Nephron progenitor cell (in vitro differentiated cells): ENCODE measurements at places on chromosomes 11 and 22.

DNA sequence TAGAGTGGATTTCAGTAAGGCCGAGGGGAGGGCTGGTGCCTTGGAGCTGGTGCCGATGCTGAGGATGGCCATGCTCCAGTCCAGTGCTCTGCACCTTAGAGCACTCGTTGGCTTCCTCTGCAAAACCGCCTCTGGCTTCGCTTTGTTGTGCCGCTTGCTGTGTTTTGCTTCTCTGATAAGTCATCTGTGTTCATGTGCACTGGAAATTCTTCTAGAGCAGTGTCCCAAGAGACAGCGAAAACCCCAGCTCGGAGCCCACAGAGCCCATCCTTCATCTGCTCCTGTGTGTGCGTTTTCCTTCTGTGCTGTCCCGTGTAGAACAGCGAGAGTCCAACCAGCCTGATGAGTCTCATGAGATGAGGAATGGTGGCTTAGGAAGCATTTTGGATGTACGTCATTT lies 12.1 kb downstream of the FAM118A start:
- DNase-seq: no peak

GRCh38 chr11:123261345-123262106 lies 66.5 kb upstream of the CLMP start:
- peak; percentile 89 for DNase-seq

DNA sequence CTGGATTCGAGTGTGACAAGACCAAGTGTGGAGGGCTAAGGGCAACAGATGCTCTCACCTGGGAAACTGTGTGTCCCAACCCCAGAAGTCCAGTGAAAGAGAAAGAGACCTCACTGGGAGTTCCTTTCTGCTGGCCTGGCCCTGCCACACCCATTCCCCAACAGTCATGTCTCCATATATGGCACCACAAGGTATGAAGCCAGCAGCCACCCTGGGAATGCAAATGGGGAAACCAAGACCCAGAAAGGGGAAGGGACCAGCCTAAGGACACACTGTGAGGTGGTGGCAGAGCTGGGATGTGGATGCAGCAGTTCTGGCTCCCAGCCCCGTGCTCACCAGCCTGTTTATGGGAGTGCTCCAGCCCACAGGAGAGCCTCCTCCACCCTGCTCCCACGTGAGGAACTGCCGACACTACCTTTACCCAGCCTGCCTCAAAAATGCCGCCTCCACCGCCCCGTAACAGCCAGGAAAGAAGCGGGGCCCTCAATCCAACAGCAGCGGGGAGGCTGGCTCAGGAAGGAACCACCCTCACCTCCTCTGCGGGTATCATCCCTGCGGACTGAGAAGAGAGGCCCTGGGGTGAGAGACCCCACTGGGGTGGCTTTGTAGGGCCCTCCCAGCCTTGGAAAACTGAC lies 12.6 kb downstream of the LMO1 start:
- no peak for DNase-seq

- DNase-seq: peak; percentile 40
Observed at GRCh38 chr11:43923406-43924111, 18.9 kb upstream of the C11orf96 start.

GRCh38 chr22:19843107-19843856 lies 11.4 kb downstream of the GNB1L start:
- DNase-seq: no peak

DNA sequence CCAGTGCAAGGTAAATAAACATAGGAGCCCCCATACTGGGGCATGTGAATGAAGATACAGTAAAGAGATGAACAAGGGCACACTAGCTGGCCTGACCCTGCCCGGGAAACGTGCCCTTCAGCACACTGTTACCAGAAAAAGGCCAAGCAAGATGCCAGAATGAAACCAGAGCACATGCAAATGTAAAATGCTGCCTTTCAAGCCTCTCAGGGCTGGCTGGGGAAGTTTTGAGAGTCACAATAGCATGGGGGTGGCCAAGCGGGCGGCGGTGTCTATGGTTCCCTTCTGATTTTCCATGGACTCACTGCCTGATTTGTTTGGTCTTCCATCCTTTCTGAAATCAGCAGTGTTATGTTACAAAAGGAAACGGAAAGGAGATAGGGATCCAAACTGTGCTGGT lies 18.9 kb upstream of the SUSD2 start:
- DNase-seq: no peak

DNA sequence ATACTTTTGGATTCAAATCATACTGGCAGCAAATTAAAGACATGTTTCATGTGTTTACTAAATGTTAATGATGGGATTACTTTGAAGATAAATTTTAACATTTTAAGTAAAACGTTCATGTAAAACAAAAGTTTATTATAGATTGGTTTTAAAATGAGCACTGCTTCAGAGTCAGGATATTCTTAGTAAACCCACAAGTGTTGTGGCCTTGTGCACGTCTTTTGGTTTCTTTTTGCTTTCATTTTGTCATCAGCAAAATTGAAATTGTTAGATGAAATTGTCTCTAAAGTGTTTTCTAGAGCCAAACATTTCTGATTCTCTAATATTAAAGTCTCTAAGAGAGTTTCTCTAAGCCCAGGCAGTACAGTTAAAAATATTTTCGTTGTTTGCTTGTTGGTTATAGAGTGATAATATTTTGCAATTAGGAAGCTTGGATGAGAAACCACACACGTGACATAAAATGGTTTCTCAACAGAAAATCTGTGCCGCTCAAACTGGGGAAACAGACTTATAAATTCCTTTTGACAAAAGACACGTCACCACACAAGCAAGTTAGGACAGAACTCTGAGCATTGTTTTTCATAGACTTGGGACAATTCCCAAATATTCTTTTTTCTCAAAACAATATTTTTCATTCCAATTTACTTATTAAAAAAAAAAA lies 164.4 kb downstream of the TEAD1 start:
- DNase-seq: no peak

DNA sequence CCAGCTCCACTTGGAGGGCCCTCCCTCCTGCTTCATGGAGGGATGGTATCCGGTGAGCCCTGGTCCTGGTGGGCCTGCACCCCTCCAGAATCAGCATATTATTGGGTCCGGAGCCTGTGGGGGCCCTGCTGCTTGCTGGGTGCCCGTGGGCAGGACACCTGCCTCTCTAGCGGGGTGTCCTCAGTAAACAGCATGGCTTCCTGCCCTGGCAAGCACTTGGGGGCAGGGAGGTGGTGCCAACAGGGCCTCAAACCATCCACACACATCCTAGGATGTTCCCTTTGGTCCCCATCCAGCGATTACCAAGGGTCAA lies 108.3 kb downstream of the CTTN start:
- DNase-seq: no peak

- no peak for DNase-seq
Observed at GRCh38 chr11:60919320-60919719, 4.9 kb upstream of the TMEM132A start.

DNA sequence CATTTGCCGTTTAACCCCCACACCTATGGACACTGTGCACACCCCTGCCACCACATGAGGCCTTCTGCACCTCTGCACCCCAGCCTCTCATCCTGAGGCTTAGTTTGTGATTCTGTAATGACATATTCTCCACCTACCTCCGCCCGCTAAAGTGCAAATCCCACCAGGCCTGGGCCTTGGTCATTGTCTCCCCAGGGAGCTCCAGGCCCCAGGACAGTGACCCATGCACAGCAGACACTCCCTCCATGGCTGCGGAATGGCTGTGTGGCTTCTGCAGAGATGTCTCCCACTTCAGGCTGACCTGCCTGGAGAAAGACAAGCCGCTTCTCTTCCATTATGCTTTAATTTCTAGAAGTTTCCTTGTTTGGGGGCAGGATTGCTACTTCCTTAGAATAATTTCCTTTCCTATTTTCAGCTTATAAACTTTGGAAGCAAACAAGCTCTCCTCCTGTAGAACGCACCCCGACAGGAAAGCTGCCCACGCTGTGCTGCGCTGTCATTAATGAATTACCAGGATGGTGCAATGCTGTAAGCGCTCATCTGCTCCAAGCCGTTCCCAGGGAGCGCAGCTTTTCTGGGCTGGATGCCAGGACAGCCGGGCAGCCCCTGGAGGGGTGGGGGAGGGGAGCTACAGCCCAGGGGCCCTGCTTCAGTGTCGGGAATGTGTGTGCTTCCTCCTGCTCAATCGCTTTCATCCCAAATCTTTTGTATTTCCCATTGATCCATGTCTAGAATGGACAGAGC lies 618.0 kb downstream of the BRD1 start:
- no peak for DNase-seq

DNA sequence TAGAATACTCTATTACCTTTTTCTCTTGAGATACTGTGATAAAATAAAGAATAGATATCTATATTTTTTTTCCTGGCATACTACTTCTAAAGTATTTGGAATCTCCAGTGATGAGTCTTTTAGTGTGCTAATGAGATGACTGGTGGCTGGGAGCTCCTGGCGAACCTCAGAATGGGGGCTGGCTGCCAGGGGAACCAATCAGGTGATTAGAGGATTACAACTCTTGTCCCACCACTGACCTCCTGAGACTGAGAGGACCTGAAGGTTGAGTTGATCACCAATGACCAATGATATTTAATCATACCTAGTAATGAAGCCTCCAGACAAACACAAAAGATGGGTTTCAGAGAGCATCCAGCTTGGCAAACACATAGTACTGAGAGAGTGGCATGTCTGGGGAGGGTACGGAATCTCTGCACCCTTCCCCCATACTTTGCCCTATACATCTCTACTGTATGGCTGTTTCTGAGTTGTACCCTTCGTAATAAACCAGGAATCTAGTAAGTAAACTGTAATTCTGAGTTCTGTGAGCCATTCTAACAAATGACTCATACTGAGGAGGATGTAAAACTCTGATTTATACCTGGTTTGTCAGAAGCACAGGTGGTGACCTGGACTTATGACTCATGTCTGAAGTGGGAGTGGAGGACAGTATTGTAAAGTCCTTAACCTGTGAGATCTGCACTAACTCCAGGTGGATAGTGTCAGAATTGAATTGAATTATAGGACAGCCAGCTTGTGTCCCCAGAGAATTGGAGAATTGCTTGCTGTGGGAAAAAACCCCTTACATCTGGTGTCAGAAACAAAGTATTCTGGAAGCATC lies 325.3 kb upstream of the LRRC4C start:
- DNase-seq: no peak

- DNase-seq: no peak
Observed at GRCh38 chr11:69646493-69647389, 5.8 kb downstream of the CCND1 start.

- DNase-seq: no peak
Observed at GRCh38 chr11:84014539-84014938, 728.4 kb upstream of the CCDC90B start.

- no peak for DNase-seq
Observed at GRCh38 chr22:49102367-49102766, 725.3 kb downstream of the BRD1 start.

DNA sequence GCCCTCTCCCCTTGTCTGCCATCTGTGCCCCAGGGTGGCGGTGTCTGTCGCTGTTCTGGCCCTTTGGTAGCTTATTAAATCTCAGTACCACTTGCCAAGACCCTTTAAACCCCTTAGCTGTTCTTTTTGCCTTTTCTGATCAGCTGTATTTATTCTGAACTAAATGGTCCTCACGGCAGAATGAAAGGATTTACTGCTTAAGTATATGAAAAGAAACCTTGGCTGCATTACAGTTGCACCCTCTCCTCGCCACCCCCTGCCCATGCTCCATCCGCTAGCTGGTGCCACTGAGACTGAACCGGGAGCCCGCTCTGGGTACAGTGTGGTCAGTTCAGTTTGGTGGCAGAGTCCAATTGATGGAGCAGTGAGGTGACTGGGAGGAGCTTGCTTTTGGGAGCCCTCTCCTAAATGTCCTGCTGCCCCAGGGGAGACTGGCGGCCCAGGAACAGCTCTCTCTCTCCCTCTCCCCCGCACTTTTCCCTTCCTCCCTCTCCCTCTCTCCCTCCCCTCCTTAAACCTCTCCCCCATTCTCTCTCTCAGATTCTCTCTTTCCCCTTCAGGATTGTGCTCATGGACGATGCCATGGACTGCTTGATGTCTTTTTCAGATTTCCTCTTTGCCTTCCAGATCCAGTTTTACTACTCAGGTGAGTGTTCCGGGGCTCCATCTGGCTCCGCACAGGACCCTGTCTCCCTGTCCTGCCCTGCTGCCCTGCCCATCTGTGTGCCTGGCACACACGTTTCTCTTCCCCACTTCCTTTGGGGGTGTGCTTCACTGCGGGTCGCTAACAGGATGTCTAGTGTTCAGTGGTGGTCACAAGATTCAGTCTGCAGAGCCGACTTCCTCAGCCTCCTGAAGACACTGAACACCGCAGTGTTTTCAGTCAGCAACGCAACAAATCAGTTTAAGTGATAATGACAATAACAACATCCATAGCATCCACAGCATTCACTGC lies 21.8 kb downstream of the ARFGAP2 start:
- no peak for DNase-seq

- DNase-seq: no peak
Observed at GRCh38 chr11:109795234-109795633, 298.0 kb upstream of the ZC3H12C start.

DNA sequence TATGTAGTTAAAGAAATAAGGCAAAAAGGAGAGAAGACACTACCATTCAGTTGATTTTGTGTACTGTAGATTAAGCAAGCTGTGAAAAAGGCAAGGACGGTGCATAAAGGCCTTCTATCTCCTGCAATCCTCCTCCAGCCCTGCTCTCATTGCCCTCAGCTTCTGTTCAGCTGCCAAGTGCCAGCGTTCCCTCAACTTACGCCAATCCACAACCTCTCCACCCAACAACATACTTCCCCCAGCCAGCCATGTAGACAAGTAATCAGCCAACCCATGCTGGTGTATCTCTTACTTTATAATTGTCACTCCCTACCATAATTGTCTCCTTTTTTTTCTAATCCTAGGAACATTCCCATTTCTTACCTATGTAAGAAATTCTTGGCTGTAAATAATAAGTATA lies 30.1 kb upstream of the ANO5 start:
- no peak for DNase-seq

DNA sequence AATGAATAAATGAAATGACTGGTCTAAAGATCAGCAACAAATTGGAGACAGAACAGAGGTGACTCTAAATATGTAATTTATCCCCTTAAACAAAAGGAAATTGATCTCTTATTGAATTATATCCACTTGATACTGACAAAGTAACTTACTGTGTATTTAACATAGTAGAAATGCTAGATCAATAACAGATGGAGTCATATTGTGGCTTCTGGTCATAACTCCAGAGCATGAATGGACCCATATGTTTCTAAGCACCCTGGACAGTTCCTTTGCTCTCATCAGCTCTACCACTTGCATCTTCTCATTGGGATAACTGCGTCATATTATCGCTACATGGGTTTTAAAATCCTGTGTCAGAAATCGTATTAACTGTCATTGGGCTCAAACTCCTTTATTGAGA lies 222.3 kb downstream of the ETS1 start:
- DNase-seq: peak; percentile 11

DNA sequence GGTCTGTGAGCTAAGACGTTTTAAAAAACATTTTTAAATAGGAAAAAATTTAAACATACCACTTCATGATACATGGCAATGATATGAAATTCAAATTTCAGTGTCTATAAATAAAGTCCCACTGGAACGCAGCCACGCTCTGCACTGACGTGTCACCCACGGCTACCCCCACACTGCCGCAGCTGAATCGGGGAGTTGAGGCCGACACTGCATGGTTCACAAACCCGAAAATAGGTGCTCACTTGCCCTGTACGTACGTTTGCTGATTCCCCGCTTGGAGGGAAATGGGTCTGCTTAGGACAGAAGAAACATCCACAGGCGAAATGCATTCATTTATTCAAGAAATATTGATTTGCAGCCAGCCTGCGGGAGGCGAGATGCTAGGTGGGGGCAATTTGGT lies 1342.3 kb downstream of the TBC1D22A start:
- DNase-seq: no peak
